Effector memory CD4-positive, alpha-beta T cell (primary cell): ENCODE measurements at places on chromosomes 3 and 15.
A peak's percentile ranks its signal among the peaks of the same experiment; 100 is the strongest.

DNA sequence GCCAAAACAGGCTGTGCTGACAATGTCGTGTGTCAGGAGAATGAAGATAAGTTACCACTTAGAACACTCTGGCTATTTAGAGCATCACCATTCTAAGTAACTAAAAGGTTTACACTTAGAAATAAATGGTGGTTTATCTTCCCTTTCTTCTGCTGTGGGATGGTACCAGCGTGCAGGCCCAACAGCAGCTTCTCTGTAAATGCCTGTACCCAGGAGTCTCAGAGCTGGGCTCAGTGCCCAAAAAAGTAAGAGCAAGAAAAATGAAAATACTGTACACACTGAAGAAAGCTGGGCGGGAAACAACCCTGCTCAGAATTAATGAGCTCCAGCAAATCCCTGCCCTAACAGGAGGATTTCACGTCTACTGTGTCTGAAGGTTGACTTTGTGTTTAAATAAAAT lies 206.5 kb downstream of the MFSD1 start:
- DNase-seq, result no peak

GRCh38 chr3:184685646-184686045 lies 26.2 kb downstream of the MAGEF1 start:
- DNase-seq, result no peak

GRCh38 chr15:77790481-77790880 lies 157.8 kb upstream of the LINGO1 start:
- DNase-seq, result no peak

GRCh38 chr3:72896996-72897757 lies 9.3 kb downstream of the GXYLT2 start:
- DNase-seq, result no peak

- no peak for DNase-seq
Observed at GRCh38 chr15:58293622-58294550, 137.9 kb upstream of the LIPC start.

GRCh38 chr15:101578443-101578894 lies 73.7 kb downstream of the TM2D3 start:
- no peak for DNase-seq

DNA sequence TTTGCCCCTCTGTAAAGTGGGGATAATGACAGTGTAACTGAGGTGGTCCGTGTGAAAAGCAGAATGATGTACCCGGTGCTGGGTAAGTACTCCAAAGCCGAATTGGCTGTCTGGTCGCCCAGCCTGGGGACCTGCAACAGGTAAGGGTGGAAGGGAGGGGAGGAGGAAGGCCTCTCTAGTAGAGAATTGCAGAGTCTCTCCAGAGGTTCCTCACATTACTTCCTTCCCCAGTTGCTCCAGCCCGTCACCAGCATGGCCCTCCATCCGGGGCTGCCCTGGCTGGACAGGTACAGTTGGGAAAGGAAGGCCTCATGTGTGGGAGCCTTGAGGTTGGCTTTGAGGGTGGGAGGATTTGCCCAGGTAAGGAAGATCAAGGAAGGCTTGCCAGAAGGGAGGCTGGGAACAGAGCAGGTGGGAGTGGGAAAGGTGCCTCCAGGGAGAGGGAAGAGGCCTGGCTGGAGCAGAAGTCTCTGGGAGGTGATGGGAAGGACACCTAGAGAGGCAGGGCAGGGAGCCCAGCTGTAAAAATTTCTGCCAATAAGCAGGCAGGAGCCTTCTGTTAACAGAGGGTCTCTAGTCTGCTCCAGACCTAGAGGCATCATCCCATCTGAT lies 1.7 kb upstream of the PSTPIP1 start:
- DNase-seq, result no peak

DNA sequence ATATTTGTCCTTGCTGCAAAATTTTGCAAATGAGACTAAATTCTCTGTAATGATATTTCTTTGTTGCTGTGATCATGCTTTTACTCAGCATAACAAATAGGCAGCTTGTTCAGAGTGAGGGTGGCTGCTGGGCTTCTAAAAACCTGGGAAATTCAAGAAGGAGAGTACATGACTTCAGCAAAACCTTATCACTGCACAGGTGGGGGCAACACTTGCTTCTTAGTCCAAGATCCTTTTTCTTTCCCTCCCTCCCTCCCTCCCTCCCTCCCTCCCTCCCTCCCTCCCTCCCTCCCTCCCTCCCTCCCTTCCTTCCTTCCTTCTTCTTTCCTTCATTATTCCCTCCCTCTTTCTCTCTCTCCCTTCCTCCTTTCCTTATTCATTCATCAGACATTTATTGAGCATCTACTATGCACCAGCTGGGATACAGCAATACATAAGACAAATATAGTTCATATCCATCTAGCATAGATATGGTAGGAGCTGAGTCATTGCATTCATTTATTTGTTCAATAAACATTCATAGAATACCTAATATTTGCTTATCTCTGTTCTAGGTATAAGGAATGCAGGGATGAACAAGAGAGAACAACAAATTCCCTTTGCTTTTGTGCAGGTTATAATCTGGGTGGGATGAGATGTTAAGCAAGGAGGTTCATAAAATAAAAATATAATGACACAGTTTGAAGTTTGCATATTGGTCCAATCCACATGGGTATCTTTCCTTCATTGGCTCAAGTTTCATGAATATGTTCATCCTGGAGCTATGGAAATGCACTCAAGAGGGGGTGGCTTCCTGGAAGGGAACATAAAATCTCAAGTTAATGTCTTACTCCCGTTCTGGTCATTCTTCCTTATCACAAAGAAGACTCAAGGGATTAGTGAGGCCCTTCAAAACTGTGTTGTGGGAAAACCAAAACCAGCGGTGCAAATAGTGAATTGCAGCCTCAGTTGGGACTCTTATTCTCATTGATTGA lies 210.7 kb downstream of the PDCD6IP start:
- DNase-seq, result no peak

DNA sequence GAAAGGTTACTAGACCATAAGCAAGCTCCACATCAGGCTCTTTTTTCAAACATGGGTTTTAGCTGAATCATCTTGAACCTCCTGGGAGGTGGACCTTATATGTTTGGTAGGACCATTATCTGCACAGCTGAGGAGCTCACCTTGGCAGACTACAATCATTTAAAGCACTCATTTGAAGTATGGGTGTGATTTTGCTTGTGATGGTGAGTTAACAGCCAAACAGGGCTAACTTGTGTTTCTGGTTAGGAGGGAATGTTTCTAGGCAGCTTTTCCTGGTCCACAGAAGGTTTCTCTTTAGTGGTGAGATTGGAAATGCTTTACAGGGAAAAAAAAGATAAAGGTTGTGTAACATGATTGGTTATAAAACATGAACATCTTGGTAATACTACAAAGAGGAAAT lies 61.8 kb downstream of the ARHGEF26 start:
- no peak for DNase-seq

DNA sequence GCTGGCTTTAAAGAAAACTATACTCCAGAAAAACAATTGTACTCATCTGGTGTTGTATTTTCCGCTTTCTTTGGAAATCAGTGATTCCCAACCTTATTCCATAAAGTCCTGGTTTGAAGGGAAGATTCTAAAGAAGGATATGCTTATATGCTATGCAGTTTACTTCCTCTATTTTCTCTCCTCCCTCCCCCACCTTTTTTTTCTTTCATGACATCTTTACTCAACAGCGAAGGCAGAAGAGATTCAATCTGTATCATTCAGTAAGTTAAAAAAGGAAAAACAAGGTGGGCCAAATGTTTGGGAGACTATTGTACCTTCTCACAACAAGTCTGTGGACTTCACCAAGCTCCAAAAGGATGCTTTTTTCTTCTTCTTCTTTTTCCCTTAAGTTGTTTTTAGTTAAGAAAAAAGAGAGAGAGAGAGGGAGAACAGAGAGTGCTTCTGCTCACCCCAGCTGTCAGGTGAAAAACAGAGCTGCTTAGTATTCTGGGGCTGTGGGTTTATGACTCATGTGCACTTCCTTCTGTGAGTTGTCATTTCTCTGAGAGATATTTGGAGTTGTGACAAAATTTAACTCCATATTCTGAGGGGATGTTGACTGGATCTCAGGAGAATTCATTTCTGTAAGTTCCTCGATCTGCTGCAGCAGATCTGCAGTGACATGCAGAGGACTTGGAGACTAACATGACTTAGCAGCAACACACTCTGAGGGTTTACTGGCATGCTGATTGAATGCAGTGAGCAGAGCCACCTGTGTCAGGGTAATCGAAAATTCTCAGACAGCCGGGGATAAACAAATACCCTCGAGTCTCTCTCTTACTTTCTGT lies 70.7 kb downstream of the SSR3 start:
- peak; percentile 19 for DNase-seq

DNA sequence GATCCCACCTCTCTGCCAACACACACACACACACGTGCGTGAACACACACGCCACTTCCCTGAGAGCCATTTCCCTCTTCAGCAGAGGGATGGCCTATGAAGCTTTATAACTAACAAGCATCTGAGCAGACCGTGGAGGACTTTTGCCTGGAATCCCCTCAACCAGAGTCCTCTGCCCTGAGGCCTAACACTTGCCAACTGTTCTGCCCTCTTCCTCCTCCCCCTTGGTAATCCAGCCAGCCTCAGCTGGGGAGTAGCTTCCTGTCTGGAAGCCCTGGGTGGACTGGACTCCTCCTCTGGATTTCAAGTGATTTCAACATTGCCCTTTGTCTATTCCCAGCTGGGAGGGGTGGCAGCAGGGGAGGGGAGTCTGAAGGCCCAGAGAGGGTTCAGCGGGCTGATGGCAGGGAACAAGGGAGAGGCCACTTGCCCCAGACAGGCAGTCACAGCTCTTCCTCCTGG lies 68.4 kb upstream of the HACD2 start:
- DNase-seq, result no peak

DNA sequence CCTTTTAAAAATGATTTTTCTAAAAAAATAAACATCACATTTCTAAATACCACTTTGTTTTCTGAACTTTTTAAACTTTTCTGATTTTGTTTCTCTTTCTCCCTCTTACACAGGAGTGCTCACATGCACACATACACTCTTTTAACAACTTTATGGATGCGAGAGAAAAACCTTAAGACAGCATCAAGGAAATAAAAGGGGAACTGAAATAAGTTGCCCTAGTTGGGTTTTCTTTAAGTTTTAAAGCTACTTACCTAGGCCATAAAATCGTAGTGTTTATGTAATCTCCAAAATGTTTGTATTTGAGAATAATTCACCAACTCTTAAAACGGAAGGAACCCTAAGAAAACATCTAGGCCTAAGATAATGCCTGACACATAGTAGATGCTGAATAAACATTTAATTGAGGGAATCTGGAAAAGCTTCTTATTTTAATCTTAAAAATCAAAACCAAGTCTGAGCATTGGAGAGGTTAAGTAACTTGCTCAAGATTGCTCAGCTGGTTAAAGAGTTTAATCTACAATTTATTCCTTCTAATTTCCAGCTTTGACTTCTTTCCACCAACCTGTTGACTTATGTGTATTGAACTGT lies 1.2 kb upstream of the BBX start:
- DNase-seq, result no peak

GRCh38 chr3:171415070-171415469 lies 45.1 kb downstream of the TNIK start:
- DNase-seq, result no peak

- DNase-seq, result no peak
Observed at GRCh38 chr15:29726553-29726952, 95.7 kb downstream of the TJP1 start.

- no peak for DNase-seq
Observed at GRCh38 chr3:19920401-19921080, 13.5 kb downstream of the EFHB start.

DNA sequence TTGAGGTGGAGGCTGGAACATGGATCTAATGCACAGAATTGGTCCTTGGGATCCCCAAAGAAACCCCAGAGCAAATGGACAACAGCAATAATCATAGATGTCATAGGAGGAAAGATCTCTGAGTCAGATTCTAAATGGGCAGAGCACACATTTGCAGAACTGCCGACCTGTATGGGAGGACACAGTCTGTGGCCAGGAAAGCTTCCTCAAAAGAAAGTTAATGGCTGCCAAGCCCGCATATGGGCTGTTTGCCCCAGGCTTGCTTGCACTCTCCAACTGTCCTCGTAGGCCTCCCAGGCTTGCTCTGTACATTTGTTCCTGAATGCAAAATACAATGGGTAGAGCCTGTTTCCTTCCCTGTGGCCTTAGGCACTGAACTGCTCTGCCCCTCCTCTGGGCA lies 102.0 kb upstream of the PLXNA1 start:
- no peak for DNase-seq

DNA sequence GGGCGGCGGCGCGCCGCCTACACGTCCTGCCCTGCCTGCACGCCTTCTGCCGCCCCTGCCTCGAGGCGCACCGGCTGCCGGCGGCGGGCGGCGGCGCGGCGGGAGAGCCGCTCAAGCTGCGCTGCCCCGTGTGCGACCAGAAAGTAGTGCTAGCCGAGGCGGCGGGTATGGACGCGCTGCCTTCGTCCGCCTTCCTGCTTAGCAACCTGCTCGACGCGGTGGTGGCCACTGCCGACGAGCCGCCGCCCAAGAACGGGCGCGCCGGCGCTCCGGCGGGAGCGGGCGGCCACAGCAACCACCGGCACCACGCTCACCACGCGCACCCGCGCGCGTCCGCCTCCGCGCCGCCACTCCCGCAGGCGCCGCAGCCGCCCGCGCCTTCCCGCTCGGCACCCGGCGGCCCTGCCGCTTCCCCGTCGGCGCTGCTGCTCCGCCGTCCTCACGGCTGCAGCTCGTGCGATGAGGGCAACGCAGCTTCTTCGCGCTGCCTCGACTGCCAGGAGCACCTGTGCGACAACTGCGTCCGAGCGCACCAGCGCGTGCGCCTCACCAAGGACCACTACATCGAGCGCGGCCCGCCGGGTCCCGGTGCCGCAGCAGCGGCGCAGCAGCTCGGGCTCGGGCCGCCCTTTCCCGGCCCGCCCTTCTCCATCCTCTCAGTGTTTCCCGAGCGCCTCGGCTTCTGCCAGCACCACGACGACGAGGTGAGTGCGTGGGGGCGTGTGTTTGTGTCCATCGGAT lies 602 bp downstream of the TRIM71 start:
- no peak for DNase-seq

DNA sequence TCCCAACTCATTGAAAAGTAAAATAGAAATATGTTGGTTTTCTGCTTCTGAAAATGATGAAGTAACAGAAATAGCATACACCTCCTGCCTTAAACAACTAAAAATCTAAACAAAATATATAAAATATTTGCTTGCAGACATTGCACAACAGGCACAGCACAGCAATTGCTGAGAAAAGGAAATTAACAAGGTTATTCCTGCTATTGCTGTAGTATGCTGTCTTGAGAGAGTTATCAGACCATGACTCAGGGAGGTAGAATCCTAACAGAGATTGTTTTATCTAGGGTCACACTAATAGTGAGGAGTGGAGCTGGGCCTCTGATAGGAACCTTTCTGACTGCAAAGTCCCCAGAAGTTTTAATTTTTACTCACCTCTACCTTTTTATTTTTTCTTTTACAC lies 72.6 kb downstream of the ZBTB20 start:
- DNase-seq, result no peak

- DNase-seq, result no peak
Observed at GRCh38 chr15:101200181-101200580, 51.7 kb downstream of the CHSY1 start.

DNA sequence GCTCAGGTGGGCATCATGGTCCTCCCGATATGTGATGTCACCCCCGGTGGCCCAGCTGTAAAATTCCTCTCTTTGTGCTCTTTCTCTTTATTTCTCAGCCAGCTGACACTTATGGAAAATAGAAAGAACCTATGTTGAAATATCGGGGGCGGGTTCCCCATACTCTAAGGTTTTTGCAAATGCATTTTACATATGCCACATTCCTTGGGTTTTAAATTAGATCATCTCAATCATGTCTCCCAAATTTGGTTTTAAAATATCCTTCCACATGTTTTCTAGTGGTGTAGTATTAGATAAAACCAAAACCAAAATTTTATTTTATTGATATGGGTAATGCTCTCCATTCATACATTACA lies 4.4 kb upstream of the TMEM62 start:
- no peak for DNase-seq

- peak; percentile 26 for DNase-seq
Observed at GRCh38 chr3:38004415-38005075, 14.0 kb downstream of the VILL start.

GRCh38 chr3:186588632-186589031 lies 18.1 kb downstream of the DNAJB11 start:
- DNase-seq, result no peak
